Caki2 (cell line): ENCODE measurements at places on chromosomes 7 and 10. TPM values are rescaled to one million over a fixed set of nuclear protein-coding genes. Genes with fewer than 3 reads are reported as not detected.
A peak's percentile ranks its signal among the peaks of the same experiment; 100 is the strongest.

DNA sequence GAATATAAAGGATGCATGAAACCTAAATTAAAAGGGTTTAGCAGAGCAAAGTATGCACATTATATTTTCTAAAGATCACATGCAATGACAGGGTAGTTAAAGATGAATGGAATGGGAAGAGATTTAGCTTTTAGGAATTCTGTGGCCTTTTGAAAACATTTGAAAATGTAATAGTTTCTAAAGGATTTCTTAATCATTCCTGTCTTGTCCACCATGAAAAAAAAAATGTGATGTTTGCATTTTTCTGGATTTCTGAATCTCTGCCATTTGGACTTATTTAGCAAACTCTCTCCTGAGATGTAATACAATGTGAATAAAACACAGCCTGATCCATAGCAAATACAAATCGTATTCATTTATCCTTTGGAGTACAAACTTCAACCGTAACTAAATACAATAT lies 126.6 kb upstream of the RAB11FIP2 start:
- DNase-seq = no peak

GRCh38 chr10:49112098-49112497 lies 3.2 kb downstream of the VSTM4 start:
- no peak for DNase-seq

The MUC3A gene
- 0.20 TPM in 1 of 2 replicates, not detected in the other for total RNA-seq

- no peak for DNase-seq
Observed at GRCh38 chr7:151677581-151678226, 158.0 kb upstream of the RHEB start.

GRCh38 chr10:93437086-93437945 lies 44.8 kb downstream of the MYOF start:
- DNase-seq = peak; percentile 99

The CLEC5A gene
- not detected in 2 replicates for total RNA-seq

The NKX1-2 gene
- not detected in 2 replicates for total RNA-seq

DNA sequence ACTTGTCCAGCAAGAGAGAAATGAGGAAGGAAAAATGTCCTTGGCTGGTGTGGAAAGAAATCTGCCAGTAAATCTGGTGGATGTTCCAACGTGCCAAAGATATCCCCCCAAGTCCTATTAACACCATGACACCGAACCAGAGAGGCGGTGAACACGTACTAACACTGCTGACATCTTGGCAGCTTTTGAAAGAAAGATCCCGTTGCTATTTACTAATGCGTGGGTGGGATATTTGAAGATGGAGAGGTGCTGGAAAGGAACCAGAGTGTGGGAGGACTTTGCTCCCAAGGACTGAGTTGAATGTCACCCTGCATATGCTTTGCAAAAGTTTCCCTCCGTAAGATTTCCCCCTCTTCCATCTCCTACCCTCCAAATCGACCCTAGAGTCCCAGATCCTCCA lies 7.9 kb downstream of the CCDC3 start:
- no peak for DNase-seq

DNA sequence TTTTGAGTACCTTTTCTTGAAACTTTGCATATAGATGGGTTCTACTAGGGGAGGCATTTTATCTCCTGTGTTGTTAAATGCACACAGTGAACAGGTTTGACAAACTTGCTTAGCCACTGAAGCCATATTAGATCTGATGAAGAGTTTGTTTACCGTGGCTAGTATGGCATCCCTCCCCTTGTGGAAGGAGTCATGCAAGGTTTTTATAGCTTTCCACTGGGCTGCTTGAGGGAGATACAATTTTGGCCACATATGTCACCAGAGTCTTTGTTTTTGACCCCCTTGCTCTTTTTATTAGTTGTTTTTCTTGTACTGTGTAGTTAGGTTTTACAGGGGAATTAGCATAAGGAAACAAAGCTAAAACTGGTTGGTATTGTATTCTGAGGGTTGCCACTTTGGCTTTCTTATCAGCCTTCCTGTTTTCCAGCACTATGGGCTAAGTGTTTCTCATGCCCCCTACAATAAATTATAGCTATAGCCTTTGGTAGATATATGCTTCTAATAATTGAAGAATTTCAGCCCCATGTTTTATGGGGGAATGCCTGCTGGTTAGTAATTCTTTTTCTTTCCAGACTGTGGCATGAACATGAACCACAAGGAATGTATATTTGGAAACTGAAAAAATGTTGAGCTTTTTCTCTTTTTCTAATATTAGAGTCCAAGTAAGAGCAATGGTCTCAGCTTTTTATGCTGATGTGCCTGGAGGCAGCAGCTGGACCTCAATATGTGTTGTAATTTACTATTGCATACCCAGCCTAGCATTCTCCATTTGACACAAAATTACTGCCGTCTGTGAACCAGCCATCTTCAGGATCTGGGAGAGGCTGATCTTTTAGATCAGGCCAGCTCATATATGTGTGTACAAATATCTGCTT lies 18.4 kb upstream of the STEAP2 start:
- DNase-seq = no peak

DNA sequence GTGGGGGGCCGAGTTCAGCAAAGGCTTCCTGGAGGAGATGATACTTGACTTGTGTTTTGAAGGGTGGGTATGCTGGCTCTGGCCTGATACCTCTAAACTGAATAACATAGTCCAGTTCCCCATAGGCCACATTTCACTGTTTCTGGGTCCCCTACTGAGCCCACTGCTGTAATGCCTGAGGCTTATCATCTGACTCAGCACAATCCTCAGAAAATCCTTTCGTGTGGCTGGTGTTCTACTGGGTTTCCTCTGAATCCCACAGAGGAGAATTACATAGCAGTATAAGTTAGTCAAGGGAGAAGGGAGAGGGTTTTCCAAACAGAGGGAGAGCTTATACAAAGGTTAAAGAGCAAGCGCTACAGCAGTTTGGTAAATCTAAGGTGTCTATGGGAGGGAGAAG lies 2.8 kb upstream of the R3HCC1L start:
- no peak for DNase-seq

The CUL2 gene
- total RNA-seq = 10.4 and 14.9 TPM in 2 replicates

GRCh38 chr10:110200503-110200902 lies 6.9 kb upstream of the MXI1 start:
- DNase-seq = no peak

- DNase-seq = no peak
Observed at GRCh38 chr7:7978860-7979259, 10.3 kb downstream of the GLCCI1 start.

- DNase-seq = no peak
Observed at GRCh38 chr7:39464350-39465054, 101.7 kb upstream of the YAE1 start.

DNA sequence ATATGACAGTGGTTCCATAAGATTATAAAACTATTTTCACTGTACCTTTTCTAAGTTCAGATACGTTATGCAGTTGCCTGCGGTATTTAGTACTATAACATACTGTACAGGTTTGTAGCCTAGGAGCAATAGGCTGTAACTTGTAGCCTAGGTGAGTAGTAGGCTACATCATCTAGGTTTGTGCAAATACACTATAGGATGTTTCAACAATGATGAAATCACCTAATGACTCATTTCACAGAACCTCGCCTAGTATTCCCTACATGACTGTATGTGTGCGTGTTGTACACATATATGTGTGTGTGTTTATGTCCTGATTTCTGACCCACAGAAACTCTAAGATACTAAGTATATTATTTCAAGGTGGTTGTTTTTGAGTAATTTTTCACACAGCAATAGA lies 139.0 kb downstream of the HERPUD2 start:
- DNase-seq = no peak

- DNase-seq = no peak
Observed at GRCh38 chr10:113199459-113199858, 249.4 kb downstream of the TCF7L2 start.

DNA sequence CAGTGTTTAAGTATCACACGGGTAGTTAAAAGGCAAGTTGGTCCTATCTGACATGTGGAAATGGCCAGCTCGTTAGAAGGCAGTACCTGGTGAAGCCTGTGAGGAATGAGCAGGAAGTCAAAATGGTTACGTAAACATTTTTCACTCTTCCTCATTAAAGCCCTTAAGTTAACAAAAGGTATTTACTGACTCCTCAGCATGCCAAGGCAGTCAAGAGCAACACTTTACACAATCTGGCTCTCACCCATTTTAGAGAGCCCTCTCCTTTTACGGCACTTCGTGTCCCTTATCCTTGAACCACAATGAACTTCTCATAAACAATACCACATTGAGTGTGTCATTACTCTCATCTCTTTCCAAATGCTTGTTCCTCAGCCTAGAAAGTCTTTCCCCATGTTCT lies 11.0 kb upstream of the RSBN1L start:
- no peak for DNase-seq

GRCh38 chr10:11830836-11831519 lies 7.8 kb downstream of the PROSER2 start:
- DNase-seq = peak; percentile 54

- DNase-seq = no peak
Observed at GRCh38 chr10:30438021-30438850, 4.3 kb downstream of the MAP3K8 start.

GRCh38 chr7:141676618-141677017 lies 25.3 kb downstream of the DENND11 start:
- no peak for DNase-seq

GRCh38 chr10:122054048-122055025 lies 65.4 kb downstream of the TACC2 start:
- DNase-seq = no peak

The NAT16 gene
- not detected in 2 replicates for total RNA-seq
